ENCODE measurements at places on chromosomes 7 and 10. TPM values are rescaled to one million over a fixed set of nuclear protein-coding genes. Genes with fewer than 3 reads are reported as not detected.

INA gene
- total RNA-seq = 1.1 TPM

UCN3 gene
- not detected for total RNA-seq

CYP3A7 gene
- not detected for total RNA-seq

SPDYE16 gene
- 0.34 TPM for total RNA-seq

GIMAP6 gene
- not detected for total RNA-seq

ERLIN1 gene
- total RNA-seq = 29.0 TPM

COL17A1 gene
- total RNA-seq = 3.6 TPM

CCDC172 gene
- not detected for total RNA-seq

NPY gene
- not detected for total RNA-seq

- DNase-seq = no peak
These were observed 19.9 kb upstream of the CRHR2 start for GRCh38 chr7:30702200-30702599.

DNA sequence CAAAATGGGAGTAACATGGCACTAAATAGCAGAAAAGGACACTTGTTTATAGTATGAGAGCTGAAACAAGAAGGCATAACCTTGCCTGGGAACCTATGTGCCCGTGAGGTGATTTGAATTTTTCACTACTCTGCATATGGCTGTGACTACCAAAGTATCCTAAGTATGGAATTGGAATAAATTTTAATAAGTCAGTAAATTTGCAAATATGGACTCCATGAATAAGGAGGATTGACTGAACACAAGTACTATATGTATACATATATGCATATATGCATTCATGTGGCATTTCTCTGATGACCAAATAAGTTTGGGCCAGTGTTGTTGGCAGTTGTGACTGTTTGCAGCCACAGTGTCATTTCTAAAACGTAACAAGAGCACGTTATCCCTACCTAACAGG, 34.5 kb downstream of the PRR15 start:
- DNase-seq = no peak

GRCh38 chr7:155731380-155731779, 80.9 kb downstream of the SHH start:
- DNase-seq = no peak

GRCh38 chr10:100291356-100291755, 4.9 kb upstream of the BLOC1S2 start:
- DNase-seq = no peak

- no peak for DNase-seq
These were observed 1.1 kb upstream of the ING3 start for GRCh38 chr7:120949393-120949911.

- no peak for DNase-seq
These were observed 5.3 kb downstream of the PPP1R3C start for GRCh38 chr10:91627344-91628102.

DNA sequence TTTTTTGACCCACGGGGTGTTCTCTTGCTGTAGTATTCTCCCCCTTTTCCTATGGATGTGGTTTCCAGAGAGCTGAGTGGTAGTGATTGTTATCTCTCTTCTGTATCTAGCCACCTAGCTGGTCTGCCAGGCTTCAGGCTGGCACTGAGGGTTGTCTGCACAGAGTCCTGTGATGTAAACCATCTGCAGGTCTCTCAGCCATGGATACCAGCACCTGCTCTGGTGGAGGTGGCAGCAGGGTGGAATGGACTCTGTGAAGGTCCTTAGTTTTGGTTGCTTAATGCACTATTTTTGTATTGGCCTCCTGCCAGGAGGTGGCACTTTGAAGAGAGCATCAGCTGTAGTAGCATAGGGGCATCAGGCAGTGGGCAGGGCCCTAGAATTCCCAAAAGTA, 851 bp downstream of the HYAL4 start:
- no peak for DNase-seq

DNA sequence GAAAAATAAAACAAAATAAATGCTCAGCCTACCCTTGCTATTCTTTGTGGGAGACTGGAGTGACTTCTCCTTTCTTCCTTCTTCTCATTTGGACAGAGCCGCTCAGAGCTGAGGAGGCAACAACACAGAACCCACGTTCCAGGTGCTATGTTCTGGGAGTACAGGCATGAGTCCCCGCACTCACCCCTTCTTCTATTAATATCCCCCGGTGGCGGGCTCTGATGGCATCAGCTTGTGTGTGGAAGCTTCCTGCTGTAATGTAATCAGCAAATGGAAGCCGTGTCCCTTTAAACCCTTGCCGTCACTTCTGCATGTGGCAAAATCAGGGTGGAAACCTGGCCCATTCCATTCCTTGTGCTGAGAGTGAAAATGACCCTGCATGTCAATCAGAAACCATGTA, 116.9 kb upstream of the ADARB2 start:
- no peak for DNase-seq

- no peak for DNase-seq
These were observed 158.0 kb downstream of the VTI1A start for GRCh38 chr10:112605063-112605462.

DNA sequence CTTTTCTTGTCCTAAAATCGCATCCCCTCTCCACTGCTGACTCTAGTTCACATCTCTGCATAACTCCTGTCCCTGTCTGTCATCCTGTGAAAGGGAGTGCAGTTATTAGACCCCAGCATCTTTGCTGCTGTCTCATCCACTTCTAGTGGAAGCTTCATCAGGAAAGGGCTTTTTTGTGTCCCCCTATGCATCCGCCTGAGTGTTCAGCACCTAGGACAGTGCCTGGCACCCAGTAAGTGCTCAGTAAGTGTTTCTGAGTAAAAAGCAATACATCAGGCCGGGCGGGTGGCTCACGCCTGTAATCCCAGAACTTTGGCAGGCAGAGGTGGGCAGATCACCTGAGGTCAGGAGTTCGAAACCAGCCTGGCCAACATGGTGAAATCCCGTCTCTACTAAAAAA, 211.8 kb upstream of the FOXK1 start:
- DNase-seq = no peak

DNA sequence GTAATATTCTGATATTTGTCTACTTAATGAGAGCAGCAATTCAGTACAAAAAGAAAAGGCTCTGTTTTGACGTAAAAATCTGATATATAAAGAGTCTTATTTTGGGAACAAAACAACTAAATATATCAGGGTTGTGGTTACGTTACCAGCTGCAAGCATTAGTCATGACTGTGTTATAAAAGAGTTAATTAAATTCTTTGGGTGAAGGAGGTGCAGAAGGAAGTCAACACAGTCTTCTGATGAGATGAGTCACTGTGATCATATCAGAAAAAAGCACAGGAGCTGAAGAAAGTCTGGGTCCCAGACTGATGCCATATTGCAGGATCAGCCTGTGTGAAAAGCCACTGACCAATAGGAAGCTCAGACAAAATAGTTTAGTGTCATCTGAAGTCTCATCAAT, 234.3 kb upstream of the TEX47 start:
- DNase-seq = no peak

- no peak for DNase-seq
These were observed 81.3 kb downstream of the ITGB8 start for GRCh38 chr7:20412032-20412431.

Data from mesothelial cell of epicardium (in vitro differentiated cells).